Fibroblast of lung (primary cell): ENCODE measurements at places on chromosomes 13 and 19. TPM values are rescaled to one million over a fixed set of nuclear protein-coding genes. Genes with fewer than 3 reads are reported as not detected.

DNA sequence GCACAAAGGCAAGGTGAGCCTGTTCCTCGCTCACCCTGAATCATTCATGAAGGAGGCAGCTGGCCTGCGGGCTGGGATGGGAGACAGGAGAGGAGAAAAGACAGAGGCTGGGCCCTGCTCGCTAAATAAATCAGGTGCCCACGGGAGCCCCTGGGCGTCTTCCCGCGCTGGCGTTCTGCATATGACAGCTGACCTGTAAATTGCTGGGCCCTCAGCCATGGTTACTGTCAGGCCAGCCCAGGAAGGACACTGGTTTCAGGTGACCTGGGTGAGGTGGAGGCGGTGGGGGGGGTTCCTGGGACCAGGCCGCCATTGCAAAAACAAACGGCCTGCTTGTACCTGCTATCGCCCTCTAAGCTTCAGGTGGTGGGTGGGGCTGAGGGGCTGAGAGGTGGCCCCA, 3.4 kb upstream of the PTBP1 start:
- no peak overlapping the region for H3K27ac ChIP-seq
- H3K27me3 ChIP-seq, result no peaks in the 10 kb centered on the region
- H3K4me3 ChIP-seq, result no peak overlapping the region
- no peak for DNase-seq

DNA sequence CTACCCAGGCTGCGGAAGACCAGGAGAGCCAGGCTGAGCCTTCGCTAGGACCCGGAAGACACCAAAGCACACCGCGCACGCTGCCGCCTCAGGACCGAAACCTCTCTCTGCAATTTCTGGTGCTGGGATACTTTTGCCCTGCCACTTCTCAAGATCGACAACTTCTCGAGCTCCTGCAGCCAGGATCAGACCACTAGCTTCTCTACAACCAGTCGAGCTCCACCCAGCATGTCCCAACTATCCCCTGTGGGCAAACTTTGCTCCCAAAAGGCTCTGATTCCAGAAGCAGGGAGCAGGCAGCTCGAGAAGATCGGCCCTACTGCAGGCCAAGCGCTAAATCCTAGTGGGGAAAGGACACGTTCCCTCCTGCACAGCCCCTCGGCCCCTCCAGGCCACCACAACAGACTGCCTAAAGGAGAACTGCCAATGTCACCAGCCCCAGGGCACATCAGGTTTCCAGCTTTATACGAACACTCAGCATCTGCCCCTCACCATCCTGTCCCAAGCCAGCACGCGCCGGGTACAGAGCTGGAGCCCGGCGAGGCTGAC, 979 bp downstream of the AKAP8 start:
- peak; percentile 40 for DNase-seq
- H3K4me3 ChIP-seq, result peak overlapping the region; percentile 83
- peaks cover 12% of the 10 kb centered on the region for H3K4me1 ChIP-seq
- peaks cover 4% of the 10 kb centered on the region for H3K36me3 ChIP-seq
- H3K27me3 ChIP-seq, result no peaks in the 10 kb centered on the region

Gene ZFP30
- 21.8 and 23.0 TPM in 2 replicates for total RNA-seq

GRCh38 chr19:11685676-11686650, 52.8 kb downstream of the ZNF823 start:
- no peaks in the 10 kb centered on the region for H3K4me1 ChIP-seq
- no peak overlapping the region for H3K27ac ChIP-seq
- no peak for DNase-seq
- H3K27me3 ChIP-seq, result no peaks in the 10 kb centered on the region
